ENCODE measurements at places on chromosomes 13 and 19.
A peak's percentile ranks its signal among the peaks of the same experiment; 100 is the strongest.

GRCh38 chr19:31303262-31303815 lies 45.9 kb downstream of the TSHZ3 start:
- no peak for DNase-seq

GRCh38 chr13:85174291-85174690 lies 624.9 kb downstream of the SLITRK6 start:
- no peak for DNase-seq

DNA sequence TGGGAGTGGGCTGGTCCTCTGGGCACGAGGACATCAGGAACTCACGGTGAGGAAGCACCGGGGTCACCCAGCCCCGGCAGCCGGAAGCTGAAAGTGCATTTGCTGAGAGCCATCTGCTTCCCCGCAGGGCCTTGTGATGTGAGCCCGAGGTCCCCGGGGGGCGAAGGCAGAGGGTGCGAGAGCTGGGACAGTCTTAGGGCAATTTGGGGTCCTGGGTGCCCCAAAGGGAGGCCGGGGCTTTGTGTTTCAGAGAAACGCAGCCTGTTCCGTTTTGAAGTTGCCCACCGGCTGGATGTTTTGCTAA lies 4.8 kb downstream of the F2RL3 start:
- peak; percentile 50 for DNase-seq

GRCh38 chr13:48194379-48194754 lies 38.6 kb upstream of the ITM2B start:
- peak; percentile 9 for DNase-seq

DNA sequence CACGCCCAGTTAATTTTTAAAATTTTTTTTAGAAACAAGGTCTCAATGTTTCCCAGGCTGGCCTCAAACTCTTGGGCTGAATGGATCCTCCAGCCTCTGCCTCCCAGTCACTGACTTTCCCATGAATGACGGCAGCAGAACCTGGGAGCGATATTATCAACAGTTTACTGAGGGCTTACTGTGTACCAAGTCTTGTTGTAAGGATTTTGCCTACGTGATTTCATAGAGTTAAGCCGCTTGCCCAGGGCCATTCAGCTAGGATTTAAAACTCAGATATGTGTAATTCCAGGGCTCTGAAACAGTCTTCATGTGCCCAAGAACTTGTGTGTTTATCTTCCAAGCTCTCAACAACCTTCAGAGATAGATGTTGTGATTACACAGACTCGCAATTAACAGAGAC lies 6.0 kb upstream of the KXD1 start:
- DNase-seq = no peak

- DNase-seq = no peak
Observed at GRCh38 chr13:103403814-103404213, 337.6 kb upstream of the SLC10A2 start.

DNA sequence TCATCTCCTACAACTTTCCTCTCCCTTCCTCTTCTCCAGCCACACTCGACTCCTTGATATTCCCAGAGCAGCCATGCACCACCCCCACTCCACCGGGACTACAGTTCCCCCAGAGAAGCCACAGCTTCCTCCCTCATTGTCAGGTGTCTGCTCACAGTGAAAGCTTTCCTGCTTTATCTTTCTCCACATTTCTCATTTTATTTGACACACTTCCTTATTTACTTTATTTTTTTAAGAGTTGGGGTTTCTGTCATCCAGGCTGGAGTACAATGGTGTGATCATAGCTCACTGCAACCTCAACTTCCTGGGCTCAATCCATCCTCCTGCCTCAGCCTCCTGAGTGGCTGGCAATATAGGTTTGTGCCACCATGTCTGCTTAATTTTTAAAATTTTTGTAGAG lies 464.6 kb downstream of the MYO16 start:
- no peak for DNase-seq

GRCh38 chr13:27526516-27526915 lies 76.2 kb upstream of the MTIF3 start:
- DNase-seq = no peak

- peak; percentile 68 for DNase-seq
Observed at GRCh38 chr19:34220472-34221063, 33.8 kb upstream of the GARRE1 start.

All from CD4-positive, alpha-beta T cell treated with Interleukin-4 for 1 hour (primary cell).